Activated CD4-positive, alpha-beta T cell treated with anti-CD3 and anti-CD28 coated beads, Interleukin-10, Interleukin-2, amounts not matched to agents 100 ng/mL and 50 ng/mL, durations not matched to agents 16 hours and 8 hours (primary cell): ENCODE measurements at places on chromosomes 4 and X.

DNA sequence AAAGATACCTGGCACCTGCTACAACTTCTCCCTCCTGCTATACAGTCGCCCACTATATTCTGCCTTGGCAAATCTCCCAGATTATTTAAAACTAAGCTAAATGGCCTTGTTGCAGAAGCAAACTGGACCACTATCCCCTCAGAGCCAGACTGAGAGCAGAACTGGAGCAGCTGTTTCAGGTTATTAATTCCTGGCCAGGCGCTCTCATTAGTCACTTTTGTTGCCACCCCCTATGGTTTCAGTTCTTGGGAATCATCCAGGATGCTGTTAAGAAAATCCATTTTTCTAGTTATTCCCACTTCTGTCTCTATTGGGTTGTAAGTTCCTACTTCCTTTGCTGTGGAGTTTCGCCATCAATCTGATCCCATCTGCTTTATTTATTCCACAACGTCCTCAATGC, 30.1 kb downstream of the ADGRA3 start:
- no peak for DNase-seq

DNA sequence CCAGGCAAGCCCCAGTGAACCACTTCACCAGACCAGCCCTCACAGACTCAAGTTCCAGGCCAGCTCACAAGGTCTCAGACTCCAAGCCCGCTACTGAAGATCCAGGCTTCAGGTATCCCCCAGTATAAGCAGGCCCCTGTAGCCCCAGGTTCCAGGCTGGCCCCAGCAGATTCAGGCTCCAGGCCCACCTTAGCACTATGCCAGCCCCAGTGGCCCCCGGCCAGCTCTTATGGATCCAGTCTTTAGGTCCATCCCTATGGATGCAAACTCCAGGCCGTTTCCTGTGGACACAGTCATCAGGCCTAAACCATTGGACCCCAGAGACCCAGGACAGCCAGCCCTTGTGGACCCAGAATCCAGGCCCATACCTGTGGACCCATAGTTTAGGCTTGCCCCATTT, 277.8 kb upstream of the MAGEB18 start:
- DNase-seq: no peak

DNA sequence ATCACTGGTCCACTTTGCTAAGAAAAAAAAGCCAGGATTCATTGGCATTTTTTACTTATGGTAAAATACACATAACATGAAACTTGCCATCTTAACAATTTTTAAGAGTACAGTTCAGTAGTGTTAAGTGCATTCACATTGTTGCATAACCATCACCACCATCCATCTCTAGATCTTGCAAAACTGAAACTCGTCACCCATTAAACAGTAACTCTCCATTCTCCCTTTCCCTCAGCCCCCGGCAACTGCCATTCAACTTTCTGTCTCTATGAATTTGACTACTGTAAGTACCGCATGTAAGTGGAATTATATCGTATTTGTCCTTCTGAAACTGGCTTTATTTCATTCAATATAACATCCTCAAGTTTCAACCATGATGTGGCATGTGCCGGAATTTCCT, 56.3 kb upstream of the LNX1 start:
- DNase-seq: no peak

DNA sequence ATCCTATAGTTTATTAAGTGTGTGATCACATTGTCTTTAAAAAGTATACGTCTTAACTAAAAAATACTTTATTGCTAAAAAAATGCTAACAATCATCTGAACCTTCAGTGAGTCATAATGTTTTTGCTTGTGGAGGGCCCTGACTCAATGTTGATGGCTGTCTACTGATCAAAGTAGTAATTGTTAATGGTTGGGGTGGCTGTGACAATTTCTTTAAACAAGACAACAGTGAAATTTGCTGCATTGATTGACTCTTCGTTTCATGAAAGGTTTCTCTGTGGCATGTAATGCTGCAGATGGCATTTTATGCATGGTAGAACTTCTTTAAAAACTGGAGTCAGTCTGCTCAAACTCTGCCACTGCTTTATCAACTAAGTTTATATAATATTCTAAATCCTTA, 101.4 kb upstream of the IL15 start:
- DNase-seq: no peak

GRCh38 chr4:58658701-58659100, 1548.5 kb upstream of the IGFBP7 start:
- no peak for DNase-seq
